ENCODE measurements at places on chromosomes 1 and 21.

DNA sequence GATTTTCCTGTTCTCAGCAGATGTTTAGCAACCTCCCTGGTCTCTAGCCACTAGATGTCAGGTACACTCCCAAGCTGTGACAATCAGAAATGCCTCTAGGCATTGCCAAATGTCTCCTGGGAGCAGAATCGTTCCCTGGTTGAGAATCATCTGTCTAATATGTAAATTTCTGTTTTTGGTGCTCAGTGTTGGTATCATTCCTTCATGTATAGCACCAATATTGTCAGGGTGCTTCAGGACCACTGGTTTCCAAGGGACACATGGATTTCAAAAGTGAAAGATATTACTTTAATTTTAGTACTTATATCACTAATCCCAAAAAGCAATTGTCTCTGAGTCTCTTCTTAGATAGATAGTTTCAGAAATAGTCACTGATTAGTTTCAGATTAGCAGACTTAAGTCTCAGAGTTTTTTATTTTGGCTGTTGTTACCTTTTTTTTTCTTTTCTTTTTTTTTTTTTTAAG lies 160.1 kb downstream of the PTPRC start:
- no peaks in the 10 kb centered on the region for H3K27me3 ChIP-seq
- no peaks in the 10 kb centered on the region for H3K36me3 ChIP-seq
- no peak for DNase-seq
- H3K27ac ChIP-seq, result no peak overlapping the region
- H3K4me3 ChIP-seq, result no peak overlapping the region

- no peak within 1 kb of the TSS for H3K27ac ChIP-seq
- H3K27me3 ChIP-seq, result peaks cover 4% of the 10 kb centered on the region
- H3K4me1 ChIP-seq, result no peaks in the 10 kb centered on the region
These were observed at the start of gene FCRLB for GRCh38 chr1:161720956-161721737. Gene FCRLB (plus strand): TSS chr1:161721544. CDS start chr1:161722673, 1,129 bp downstream.

DNA sequence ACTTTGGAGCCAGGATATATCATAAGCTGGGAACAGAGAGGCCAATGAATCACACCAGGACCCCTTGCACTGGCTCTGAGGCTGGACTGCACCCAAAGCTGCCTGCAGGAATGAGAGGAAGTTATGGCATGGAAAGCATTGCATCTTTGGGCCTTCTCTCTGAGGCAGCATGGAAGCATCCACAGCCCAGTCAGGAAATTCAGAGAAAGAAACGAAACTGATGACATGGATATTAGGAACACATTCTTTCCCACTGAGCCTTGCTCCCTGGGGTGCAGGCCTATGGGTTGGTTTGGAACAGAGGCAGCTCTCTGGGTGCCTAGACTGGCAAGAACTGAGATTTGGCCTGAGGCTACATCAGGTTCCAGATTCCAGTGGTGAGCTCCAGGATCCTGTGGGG lies 98.6 kb downstream of the NGF start:
- H3K36me3 ChIP-seq, result no peaks in the 10 kb centered on the region
- no peak overlapping the region for H3K4me3 ChIP-seq
- H3K4me1 ChIP-seq, result no peaks in the 10 kb centered on the region

- no peaks in the 10 kb centered on the region for H3K4me1 ChIP-seq
- peaks cover 20% of the 10 kb centered on the region for H3K27me3 ChIP-seq
- H3K36me3 ChIP-seq, result no peaks in the 10 kb centered on the region
- H3K27ac ChIP-seq, result no peak overlapping the region
- DNase-seq, result no peak
These were observed 164.4 kb downstream of the GIPC2 start for GRCh38 chr1:78210175-78210574.

GRCh38 chr21:29008367-29008766 lies 10.8 kb downstream of the RWDD2B start:
- no peaks in the 10 kb centered on the region for H3K27me3 ChIP-seq
- no peaks in the 10 kb centered on the region for H3K36me3 ChIP-seq

GRCh38 chr1:168092566-168093355 lies 44.0 kb downstream of the GPR161 start:
- H3K27me3 ChIP-seq, result peaks cover 11% of the 10 kb centered on the region
- no peak for DNase-seq
- no peaks in the 10 kb centered on the region for H3K36me3 ChIP-seq
- H3K4me3 ChIP-seq, result no peak overlapping the region
- H3K27ac ChIP-seq, result no peak overlapping the region

GRCh38 chr1:93001893-93002292 lies 40.6 kb upstream of the DIPK1A start:
- no peak overlapping the region for H3K27ac ChIP-seq
- H3K4me1 ChIP-seq, result no peaks in the 10 kb centered on the region
- no peak for DNase-seq
- no peak overlapping the region for H3K4me3 ChIP-seq
- H3K36me3 ChIP-seq, result no peaks in the 10 kb centered on the region

- no peak overlapping the region for H3K4me3 ChIP-seq
These were observed 113.7 kb upstream of the PALMD start for GRCh38 chr1:99532276-99532580.
